ENCODE measurements at places on chromosomes 16 and 17.

GRCh38 chr17:32350666-32351418 is 885 bp downstream of the ZNF207 start:
- no peak for DNase-seq

GRCh38 chr16:48330841-48331192 is 54.4 kb downstream of the SIAH1 start:
- no peak for DNase-seq

DNA sequence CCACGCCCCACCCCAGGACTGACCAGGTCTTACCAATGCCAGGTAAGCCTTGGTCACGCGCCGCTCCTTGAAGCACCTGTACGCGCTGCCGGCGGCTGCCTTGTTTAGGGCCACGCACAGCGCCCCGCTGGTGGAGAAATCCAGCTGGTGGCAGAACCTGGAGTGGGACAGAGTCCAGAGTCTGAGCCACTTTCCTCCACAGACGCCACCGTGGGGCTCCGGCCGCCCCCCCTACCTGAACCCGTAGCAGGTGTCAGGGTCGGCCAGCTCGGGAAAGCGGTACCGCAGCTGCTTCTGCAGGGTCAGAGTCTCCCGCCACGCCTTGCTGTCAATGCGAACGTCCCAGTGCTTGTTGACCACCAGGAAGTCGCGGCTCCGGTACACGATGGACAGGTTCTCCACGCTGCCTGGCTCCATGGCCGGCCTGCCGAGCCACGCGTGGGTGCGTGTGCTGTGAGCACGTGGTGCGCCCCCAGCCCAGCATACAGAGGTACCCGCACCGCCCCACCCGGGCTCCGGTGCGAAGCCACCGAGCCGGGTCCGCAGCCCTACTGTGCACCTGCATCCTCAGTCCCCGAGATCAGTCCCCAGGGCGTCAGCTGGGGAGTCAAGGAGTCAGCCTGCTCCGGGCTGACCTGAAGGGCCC is 737 bp downstream of the RPUSD1 start:
- no peak for DNase-seq

DNA sequence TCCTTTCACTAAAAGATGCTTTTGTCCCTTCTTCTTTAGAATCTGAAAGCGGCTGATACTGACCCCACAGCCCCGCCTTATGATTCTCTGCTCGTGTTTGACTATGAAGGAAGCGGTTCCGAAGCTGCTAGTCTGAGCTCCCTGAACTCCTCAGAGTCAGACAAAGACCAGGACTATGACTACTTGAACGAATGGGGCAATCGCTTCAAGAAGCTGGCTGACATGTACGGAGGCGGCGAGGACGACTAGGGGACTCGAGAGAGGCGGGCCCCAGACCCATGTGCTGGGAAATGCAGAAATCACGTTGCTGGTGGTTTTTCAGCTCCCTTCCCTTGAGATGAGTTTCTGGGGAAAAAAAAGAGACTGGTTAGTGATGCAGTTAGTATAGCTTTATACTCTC is 10.1 kb upstream of the TANGO6 start:
- no peak for DNase-seq

DNA sequence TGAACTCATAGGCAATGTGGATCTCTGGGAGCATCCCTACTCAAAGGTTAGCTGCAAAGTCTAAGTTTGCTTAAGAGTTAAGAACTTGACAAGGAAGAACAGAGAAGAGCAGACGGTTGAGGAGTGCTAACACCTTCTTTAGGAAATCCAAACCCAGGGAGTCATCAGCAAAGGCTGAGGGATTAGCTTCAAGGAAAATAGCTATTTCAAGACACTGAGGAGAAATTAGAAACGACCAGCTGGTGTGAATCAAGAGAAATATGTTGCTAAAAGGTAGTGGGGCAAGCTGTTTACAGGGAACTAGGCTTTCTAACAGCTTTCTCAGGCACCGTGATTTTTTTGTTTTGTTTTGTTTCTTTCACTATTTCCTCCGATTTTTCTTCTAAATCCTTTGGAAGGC is 90.7 kb downstream of the CDH8 start:
- DNase-seq: no peak

DNA sequence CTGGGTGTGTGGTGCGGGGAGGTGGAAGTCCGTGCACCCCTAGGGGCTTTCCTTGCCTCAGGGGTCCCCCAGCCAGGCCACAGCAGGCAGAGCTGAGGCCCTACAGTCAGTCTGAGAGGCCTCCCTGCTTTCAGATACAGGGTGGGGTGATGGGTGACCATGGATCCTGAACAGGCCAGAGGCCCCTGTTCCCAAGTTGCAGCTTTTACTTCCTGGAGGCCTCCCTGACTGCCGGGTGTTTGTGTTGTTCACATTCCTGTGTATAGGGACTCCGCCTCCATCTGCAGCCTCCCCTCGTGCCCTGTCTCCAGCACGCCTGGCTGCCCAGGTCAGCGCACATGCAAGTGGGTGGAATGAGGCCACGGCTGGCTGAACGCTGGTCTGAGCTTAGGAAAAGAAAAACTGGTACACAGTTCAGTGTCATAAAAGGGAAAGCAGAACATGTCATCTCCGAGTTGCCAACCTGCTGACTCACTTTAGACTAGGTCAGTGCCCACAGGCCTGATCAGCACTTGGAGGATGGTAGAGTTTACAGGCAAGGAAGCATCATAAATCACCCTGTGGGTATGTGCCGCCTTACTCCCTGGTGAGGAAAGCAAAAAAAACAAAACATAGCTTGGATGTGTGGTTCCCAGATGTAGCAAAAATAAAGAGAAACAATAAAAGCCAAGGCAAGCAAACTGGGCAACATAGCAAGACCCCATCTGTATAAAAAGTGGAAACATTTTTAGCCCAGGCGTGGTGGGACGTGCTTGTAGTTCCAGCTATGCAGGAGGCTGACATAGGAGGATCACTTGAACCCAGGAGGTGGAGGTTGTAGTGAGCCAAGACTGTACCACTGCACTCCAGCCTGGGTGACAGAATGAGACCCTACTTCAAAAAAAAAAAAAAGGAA is 6.2 kb upstream of the SLC7A6 start:
- DNase-seq: no peak

DNA sequence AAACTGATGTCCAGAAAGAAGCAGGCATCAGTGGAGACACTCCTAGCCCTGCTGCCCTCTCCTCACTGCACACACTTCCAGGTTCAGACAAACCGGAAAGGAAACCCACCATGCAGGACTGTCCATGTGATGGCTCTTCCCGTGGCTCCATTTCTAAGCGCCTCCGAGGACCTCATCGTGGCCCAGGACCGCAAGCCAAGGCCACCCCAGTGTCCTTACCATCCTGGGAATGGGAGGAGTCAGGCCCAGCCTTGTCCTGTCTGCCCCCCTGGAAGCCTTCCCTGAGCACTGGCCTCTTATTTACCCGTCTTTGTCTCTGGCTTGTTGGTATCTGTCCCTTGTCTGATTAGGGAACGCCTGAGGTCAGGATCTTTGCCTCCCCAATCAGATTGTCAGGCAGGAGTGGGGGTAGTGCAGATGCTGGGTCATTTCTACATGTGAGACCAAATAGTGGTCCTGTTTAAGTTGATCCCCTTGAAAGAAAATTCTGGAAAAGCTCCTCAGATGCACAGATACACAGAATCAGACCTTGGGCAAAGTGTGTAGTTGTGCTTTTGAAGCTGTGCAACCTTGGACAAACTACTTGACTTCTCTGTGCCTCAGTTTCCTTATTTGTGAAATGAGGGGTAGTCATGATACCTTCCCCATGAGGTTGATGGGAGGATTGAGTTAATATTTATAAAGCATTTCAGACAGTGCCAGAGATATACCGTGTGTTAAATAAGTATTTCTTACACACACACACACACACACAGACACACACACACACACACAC is 744 bp downstream of the TAC4 start:
- no peak for DNase-seq
